Mammary microvascular endothelial cell (primary cell): ENCODE measurements at places on chromosomes 5 and 9. TPM values are rescaled to one million over a fixed set of nuclear protein-coding genes. Genes with fewer than 3 reads are reported as not detected.

Gene ZBTB34
- total RNA-seq, result 3.0 and 4.4 TPM in 2 replicates

Gene TXN
- 337 and 387 TPM in 2 replicates for total RNA-seq

Gene STKLD1
- 0.49 TPM in 1 of 2 replicates, not detected in the other for total RNA-seq

Gene MEIKIN
- total RNA-seq, result not detected in 2 replicates

Gene ORM2
- not detected in 2 replicates for total RNA-seq

Gene ZDHHC11
- not detected in 2 replicates for total RNA-seq

Gene GDA
- total RNA-seq, result 2.7 TPM in 2 replicates

Gene CCDC187
- total RNA-seq, result not detected in 2 replicates

Gene PCAT7
- total RNA-seq, result not detected in 2 replicates

Gene WDR31
- total RNA-seq, result 0.79 and 0.80 TPM in 2 replicates

Gene FAM221B
- total RNA-seq, result not detected in 2 replicates

Gene NOXA1
- 0.07 TPM in 1 of 2 replicates, not detected in the other for total RNA-seq

Gene PCDHGA11
- total RNA-seq, result 4.4 and 4.6 TPM in 2 replicates

Gene INSL6
- total RNA-seq, result not detected in 2 replicates

Gene ESM1
- 432 and 463 TPM in 2 replicates for total RNA-seq

Gene CARTPT
- total RNA-seq, result not detected in 2 replicates

Gene DRD1
- total RNA-seq, result not detected in 2 replicates

Gene PDE6A
- 0.05 TPM in 1 of 2 replicates, not detected in the other for total RNA-seq

Gene HACD4
- total RNA-seq, result 6.1 and 6.3 TPM in 2 replicates

Gene SH3GL2
- 0.07 TPM in 1 of 2 replicates, not detected in the other for total RNA-seq

Gene ERAP2
- 7.0 and 7.3 TPM in 2 replicates for total RNA-seq

Gene BAAT
- not detected in 2 replicates for total RNA-seq

Gene PPWD1
- 19.0 and 20.0 TPM in 2 replicates for total RNA-seq

Gene MUSK
- not detected in 2 replicates for total RNA-seq

Gene SH3RF2
- 0.59 and 1.1 TPM in 2 replicates for total RNA-seq

Gene PFN3
- total RNA-seq, result not detected in 2 replicates

Gene THOC3
- 88.9 and 90.4 TPM in 2 replicates for total RNA-seq

Gene CER1
- not detected in 2 replicates for total RNA-seq

Gene SVEP1
- total RNA-seq, result under 0.01 TPM in 1 of 2 replicates, not detected in the other
